ENCODE measurements at places on chromosomes 3 and 15.

GRCh38 chr15:90211440-90212143 lies 10.5 kb downstream of the SEMA4B start:
- DNase-seq, result no peak

GRCh38 chr3:50519471-50520089 lies 16.1 kb upstream of the CACNA2D2 start:
- peak; percentile 25 for DNase-seq

GRCh38 chr3:149450281-149450680 lies 24.2 kb upstream of the TM4SF4 start:
- DNase-seq, result no peak

GRCh38 chr3:8460050-8460708 lies 41.4 kb upstream of the LMCD1 start:
- no peak for DNase-seq

GRCh38 chr3:76365275-76365674 lies 579.9 kb upstream of the ZNF717 start:
- DNase-seq, result no peak

DNA sequence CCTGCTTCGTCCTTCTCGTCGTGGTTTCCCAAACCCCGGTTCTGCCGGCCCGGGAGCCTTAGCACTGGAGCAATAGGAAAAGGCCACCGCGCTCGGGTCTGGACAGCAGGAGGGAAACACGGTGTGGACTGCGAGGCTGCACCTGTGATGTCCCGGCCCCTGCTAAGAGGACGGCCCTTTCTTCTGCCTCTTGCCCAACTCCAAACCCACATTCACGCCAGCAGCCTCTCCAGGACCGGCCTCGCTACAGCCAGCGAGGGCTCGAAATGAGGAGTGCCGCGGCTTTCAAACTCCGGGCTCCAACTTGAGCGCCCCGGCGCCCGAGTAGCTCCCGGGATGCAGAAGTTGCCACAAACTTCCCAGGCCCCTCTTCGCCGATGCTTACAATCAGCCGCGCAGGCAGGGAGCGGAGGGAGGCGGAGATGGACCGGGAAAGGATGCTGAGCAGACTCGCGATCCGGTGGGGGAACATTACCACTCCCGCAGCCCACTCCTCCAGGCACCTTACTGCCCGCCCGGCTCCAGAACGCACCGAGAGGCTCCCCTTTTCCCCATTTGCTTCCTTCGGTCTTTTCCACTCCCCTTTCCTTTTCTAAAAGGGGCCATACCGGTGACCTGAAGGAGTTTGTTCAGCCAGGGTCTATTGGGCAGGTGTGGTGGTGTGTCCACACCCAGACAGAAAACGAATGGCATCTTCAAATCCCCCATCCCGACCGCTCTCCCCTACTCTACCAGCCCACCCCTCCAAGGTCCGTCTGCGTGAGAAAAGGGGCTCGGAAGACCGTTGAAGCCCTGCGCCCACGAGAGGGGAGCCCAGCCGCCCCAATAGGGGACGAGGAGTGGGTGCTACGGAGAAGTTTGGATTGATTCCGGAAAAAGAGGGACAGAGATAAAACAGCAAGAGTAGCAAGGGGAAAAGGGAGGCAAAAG lies 18.8 kb upstream of the SATB1 start:
- DNase-seq, result no peak

GRCh38 chr3:148136816-148137215 lies 560.9 kb upstream of the AGTR1 start:
- no peak for DNase-seq

DNA sequence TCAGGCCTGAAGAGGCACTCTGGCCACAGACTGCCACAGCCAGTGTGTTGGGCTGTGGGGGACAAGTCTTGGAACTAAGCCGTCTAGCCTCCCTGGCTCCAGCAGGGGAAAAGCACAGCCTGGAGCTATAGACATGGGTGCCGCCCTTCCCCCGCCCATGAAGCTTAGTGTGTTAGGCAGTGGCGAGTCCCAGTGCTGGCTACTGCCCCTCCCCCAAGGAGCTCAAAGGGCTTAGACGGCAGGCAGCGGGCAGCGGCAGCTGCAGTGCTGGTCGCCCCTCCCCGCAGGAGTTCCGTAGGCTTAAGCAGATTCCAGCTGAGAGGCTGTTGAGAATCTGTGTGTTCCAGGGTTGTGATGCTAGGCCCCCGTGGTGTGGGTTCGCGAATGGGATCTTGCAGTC lies 135.8 kb upstream of the RORA start:
- no peak for DNase-seq

DNA sequence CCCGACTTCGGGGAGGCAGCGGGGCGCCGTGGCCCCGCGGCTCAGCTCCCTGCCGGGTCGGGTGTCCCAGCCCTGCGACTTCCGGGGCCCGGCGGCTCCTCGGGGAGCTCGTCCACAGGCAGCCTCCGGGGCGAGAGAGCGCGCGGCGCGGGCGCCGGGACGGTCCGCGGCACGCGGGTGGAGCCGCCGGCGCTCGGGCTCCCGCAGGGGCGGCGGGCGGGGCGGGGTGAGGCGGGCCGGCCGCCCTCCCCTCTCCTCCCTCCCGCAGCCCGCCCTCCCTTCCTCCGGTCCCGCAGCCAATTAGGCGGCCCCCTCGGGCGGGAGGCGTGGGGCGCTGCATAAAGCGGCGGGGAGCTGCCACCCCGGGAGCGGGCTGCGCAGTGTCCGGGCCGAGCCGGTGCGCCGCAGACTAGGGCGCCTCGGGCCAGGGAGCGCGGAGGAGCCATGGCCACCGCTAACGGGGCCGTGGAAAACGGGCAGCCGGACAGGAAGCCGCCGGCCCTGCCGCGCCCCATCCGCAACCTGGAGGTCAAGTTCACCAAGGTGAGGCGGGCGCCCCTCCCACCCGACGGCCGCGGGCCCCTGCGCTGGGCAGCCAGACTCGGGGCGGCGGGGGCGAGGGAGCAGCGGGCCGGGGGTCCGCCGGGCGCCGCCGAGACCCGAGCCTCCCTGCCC lies at the start of gene ALDH1A3:
Gene ALDH1A3, plus strand, starts transcription at position 368 of the 675 bp plus-strand sequence. Its CDS starts 77 bp downstream, at position 445.
- DNase-seq, result no peak

GRCh38 chr3:39153977-39154279 lies 537 bp upstream of the CSRNP1 start:
- DNase-seq, result no peak

DNA sequence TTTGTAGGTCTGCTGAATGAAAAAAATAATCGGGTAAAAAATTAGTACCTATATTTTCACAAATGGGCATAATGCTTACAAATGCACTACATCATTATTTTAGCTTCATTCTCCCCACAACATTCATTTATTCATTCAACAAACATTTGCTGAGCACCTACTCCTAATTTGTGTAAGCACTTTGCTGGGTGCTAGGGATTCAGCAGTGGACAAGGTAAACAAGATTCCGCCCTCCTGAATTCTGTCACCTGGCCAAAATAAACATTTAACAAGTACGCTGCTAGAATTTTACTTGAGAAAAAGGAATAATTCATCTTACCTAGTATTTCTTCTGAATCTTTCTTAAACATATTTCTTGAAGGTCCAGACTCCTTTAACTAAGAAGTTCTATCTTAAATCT lies 72.1 kb downstream of the TIGIT start:
- DNase-seq, result no peak

DNA sequence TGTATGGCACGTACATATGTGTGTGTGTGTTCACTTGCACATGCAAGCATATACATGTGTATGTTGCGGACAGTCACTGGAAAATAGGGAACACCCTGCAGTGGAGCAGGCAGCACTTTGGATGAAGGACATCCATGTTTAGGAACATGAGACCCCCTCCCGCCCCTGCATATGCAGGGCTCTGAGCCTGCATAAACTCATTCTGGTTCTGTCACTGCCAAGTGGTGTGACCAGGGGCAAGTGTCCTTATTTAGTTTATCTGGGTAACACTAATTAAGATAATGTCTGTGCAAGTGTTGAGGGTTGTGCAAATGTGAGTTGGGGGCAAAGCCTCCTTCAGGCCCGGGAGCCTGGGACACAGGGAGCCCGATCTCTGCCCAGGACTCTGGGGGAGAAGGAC lies 105.7 kb downstream of the CORO2B start:
- DNase-seq, result no peak

- no peak for DNase-seq
These were observed 598.7 kb upstream of the TGFBR2 start for GRCh38 chr3:30007668-30008067.
